ENCODE measurements at places on chromosomes 5 and 9.

GRCh38 chr5:39544941-39545340, 120.2 kb upstream of the DAB2 start:
- no peak overlapping the region for H3K4me3 ChIP-seq
- H3K27me3 ChIP-seq = no peaks in the 10 kb centered on the region
- DNase-seq = no peak
- H3K4me1 ChIP-seq = no peaks in the 10 kb centered on the region

GRCh38 chr5:56123531-56124243, 109.4 kb downstream of the ANKRD55 start:
- H3K36me3 ChIP-seq = peaks cover 4% of the 10 kb centered on the region
- H3K27me3 ChIP-seq = peaks cover 2% of the 10 kb centered on the region
- peak; percentile 28 for DNase-seq
- no peak overlapping the region for H3K27ac ChIP-seq
- H3K4me1 ChIP-seq = peaks cover 4% of the 10 kb centered on the region
- H3K4me3 ChIP-seq = no peak overlapping the region

DNA sequence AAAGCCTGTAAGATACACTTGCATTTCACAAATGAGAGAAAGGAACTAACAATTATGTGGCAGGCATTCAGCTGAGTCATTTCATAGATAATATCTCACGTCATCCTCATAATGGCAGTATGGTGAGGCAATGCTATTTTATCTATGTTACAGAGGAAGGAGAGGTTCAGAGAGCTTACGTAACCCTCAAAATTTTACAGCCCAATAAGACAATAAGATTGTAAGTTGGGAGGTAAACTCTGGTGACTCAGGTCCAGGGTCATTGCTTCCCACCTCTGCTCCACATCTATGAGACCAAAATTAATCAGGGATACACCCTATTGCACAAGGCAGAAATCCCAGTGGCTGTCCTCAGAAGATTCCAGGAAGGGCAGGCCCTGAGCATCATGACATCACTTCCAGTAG, 309.7 kb downstream of the NSG2 start:
- no peaks in the 10 kb centered on the region for H3K4me1 ChIP-seq
- no peaks in the 10 kb centered on the region for H3K36me3 ChIP-seq
- no peak overlapping the region for H3K27ac ChIP-seq
- peaks cover 2% of the 10 kb centered on the region for H3K27me3 ChIP-seq
- no peak overlapping the region for H3K4me3 ChIP-seq
- DNase-seq = no peak

GRCh38 chr5:80070338-80071056, 35.3 kb downstream of the THBS4 start:
- no peak overlapping the region for H3K27ac ChIP-seq
- DNase-seq = no peak
- H3K36me3 ChIP-seq = peaks cover 4% of the 10 kb centered on the region
- peaks cover 14% of the 10 kb centered on the region for H3K4me1 ChIP-seq
- H3K27me3 ChIP-seq = no peaks in the 10 kb centered on the region
- H3K4me3 ChIP-seq = no peak overlapping the region

GRCh38 chr5:83265318-83265717, 188.0 kb downstream of the XRCC4 start:
- DNase-seq = no peak
- no peak overlapping the region for H3K4me3 ChIP-seq
- H3K27ac ChIP-seq = no peak overlapping the region
- no peaks in the 10 kb centered on the region for H3K36me3 ChIP-seq

GRCh38 chr9:121557581-121558447, 58.2 kb upstream of the GGTA1 start:
- H3K4me3 ChIP-seq = no peak overlapping the region
- H3K27ac ChIP-seq = no peak overlapping the region
- H3K27me3 ChIP-seq = peaks cover 5% of the 10 kb centered on the region
- no peak for DNase-seq
- no peaks in the 10 kb centered on the region for H3K36me3 ChIP-seq

DNA sequence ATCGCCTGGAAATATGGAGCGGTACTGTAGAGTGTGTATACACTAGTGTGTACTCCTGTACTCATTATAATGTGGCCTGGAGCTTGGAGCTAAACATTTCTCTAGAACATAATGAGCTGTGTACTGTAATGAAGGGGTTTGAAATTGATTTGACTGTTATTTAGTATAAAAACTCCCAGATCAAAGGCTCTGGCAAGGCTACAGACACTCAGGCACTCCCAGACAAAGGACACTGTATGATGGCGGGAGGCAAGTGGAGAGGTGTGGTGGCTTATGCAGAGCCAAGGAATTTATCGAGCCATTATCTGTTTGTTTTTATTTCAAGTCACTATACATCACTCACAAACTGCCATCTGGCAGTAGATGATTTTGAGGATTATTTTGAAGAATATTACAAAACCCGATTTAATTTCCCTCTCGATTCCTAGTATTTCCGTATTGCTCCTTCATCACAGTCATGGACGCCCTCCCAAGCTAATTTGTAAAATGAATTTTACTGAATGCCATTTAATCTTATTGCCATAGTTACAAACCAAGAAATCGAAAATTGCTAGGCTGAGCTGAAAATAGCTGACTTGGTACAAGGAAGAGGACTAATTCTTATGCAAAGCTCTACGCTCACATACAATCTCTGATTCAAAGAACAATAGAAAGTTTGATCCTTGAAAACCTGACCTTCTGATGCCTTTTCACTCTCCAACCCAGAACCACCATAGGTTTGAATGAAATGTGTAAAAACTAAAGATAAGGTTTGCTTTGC, 240.2 kb upstream of the SEMA6A start:
- H3K36me3 ChIP-seq = no peaks in the 10 kb centered on the region
- H3K27me3 ChIP-seq = no peaks in the 10 kb centered on the region
- H3K27ac ChIP-seq = peak overlapping the region; percentile 83
- DNase-seq = no peak
- peaks cover 19% of the 10 kb centered on the region for H3K4me1 ChIP-seq

GRCh38 chr5:100576217-100576751, 41.1 kb downstream of the FAM174A start:
- peaks cover 7% of the 10 kb centered on the region for H3K36me3 ChIP-seq
- no peak for DNase-seq
- H3K27ac ChIP-seq = no peak overlapping the region
- H3K4me3 ChIP-seq = no peak overlapping the region

GRCh38 chr9:112054916-112055315, 120.2 kb downstream of the SUSD1 start:
- no peak overlapping the region for H3K4me3 ChIP-seq
- no peak for DNase-seq
- H3K36me3 ChIP-seq = peaks cover 16% of the 10 kb centered on the region
- H3K27me3 ChIP-seq = peaks cover 4% of the 10 kb centered on the region

DNA sequence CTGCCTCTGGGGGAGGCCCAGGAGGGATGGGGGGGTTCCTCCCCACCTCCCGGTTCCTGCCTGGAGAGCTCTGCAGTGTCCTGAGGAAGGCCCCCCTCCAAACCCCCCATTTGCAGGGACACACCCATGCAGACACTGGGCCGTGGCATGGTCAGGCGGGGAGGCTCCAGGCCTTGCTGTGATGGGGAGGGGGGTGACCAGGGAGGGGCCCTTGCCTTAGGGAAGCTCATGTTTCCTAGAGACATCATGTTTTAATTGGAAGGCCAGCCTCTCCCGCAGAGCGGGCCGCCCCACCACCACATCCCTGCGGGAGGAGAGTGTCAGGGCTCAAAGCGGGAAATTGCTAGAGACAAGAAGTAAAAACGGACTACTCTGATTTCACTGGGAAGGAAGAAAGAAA, 12.0 kb downstream of the PRRX2 start:
- DNase-seq = peak; percentile 70
- peaks cover 7% of the 10 kb centered on the region for H3K27me3 ChIP-seq
- H3K4me3 ChIP-seq = peak overlapping the region; percentile 79
- H3K36me3 ChIP-seq = no peaks in the 10 kb centered on the region
- H3K27ac ChIP-seq = peak overlapping the region; percentile 94

DNA sequence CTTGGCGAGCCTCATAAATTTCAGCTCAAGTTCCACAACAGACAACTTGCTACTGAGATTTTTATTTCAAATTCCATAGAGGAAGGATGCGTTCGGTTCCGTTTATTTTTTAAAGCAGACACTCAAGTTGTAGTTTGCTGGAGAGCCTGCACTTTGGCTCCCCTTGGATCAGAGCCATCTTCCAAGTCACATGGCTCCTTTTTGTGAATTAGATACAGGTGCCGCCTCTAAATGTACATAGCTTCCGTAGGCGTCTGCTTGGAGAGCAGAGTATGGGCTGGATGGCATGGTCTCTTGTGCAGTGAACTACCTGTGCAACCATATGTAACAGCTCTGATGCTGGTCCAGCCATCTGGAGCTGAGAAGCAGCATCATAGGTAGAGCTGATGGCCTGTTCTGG, 73.9 kb upstream of the WWC1 start:
- peaks cover 13% of the 10 kb centered on the region for H3K4me1 ChIP-seq
- DNase-seq = no peak

GRCh38 chr9:116298878-116299391, 145.3 kb downstream of the PAPPA start:
- DNase-seq = no peak
- no peaks in the 10 kb centered on the region for H3K27me3 ChIP-seq
- H3K4me3 ChIP-seq = peak overlapping the region; percentile 80
- no peaks in the 10 kb centered on the region for H3K36me3 ChIP-seq

GRCh38 chr9:136481558-136481957, 1.3 kb downstream of the SEC16A start:
- peak overlapping the region; percentile 81 for H3K27ac ChIP-seq
- DNase-seq = no peak
- H3K27me3 ChIP-seq = peaks cover 2% of the 10 kb centered on the region

GRCh38 chr5:41863871-41864486, 6.2 kb downstream of the OXCT1 start:
- peaks cover 2% of the 10 kb centered on the region for H3K4me1 ChIP-seq
- H3K27me3 ChIP-seq = no peaks in the 10 kb centered on the region
- no peaks in the 10 kb centered on the region for H3K36me3 ChIP-seq
- H3K27ac ChIP-seq = no peak overlapping the region
- no peak for DNase-seq

DNA sequence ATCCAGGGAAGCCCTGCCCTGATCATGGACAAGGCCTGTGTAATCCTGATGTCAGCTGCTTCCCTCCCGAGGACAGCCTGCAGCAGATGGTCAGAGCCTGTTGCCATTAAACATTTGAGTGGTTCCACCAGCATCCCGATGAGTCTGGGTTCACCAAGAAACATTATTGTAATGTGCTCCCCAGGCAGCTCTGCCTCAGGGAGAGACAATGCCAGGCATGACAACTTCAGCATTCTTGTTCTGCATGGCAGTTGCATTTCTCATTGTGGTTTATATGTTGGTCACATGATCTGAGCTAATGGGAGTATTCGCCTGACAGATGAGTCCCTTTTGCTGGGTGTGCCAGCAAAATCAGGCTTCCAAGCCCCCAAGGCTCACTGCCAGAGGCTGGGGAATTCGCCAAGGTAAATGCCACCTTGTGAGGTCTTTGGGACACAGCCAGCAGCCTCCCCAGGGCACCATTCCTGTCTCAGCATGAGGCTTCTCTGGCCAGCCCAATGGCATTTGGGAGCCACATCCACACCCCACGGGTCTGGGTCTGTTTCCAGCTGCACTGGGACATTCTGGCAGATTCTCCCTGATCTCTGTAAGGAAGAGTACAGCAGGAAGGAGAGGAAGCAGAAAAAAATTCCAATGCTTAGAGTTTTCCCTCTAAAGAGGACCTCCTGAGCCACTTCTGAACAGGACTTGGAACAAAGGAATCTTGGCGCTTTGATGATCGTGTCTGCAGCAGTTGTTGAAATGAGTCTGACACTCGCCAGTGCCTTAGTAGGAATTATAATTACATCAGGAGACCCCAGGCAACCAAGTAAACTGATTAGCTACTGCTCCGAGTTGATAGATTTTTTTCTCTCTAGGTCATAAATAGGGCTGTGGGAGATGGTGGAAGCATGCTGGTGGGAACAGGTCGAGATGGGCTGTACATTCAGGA, 18.7 kb downstream of the KCNIP1 start:
- peak overlapping the region; percentile 15 for H3K4me3 ChIP-seq
- H3K36me3 ChIP-seq = no peaks in the 10 kb centered on the region
- peak overlapping the region; percentile 46 for H3K27ac ChIP-seq
- H3K27me3 ChIP-seq = peaks cover 14% of the 10 kb centered on the region
- H3K4me1 ChIP-seq = peaks cover 24% of the 10 kb centered on the region
- peak; percentile 55 for DNase-seq

DNA sequence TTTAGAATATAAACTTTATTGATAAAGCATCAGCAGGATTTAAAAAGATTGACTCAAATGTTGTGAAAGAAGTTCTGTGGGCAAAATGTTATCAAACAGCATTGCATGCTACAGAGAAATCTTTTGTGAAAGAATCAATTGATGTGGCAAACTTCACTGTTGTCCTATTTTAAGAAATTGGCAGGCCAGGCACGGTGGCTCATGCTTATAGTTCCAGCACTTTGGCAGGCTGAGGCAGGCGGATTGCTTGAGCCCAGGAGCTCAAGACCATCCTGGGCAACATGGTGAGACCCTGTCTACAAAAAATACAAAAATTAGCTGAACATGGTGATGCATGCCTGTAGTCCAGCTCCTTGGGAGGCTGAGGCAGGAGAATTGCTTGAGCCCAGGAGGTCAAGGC, 17.4 kb downstream of the ZBTB43 start:
- DNase-seq = no peak
- H3K36me3 ChIP-seq = peaks cover 15% of the 10 kb centered on the region
- no peak overlapping the region for H3K4me3 ChIP-seq

GRCh38 chr9:68575817-68576216, 35.1 kb upstream of the TMEM252 start:
- H3K27me3 ChIP-seq = no peaks in the 10 kb centered on the region
- H3K36me3 ChIP-seq = no peaks in the 10 kb centered on the region
- no peak for DNase-seq
- H3K4me1 ChIP-seq = no peaks in the 10 kb centered on the region
- H3K4me3 ChIP-seq = no peak overlapping the region

- peak overlapping the region; percentile 91 for H3K4me3 ChIP-seq
- H3K36me3 ChIP-seq = no peaks in the 10 kb centered on the region
- DNase-seq = peak; percentile 52
- peaks cover 15% of the 10 kb centered on the region for H3K4me1 ChIP-seq
- peaks cover 8% of the 10 kb centered on the region for H3K27me3 ChIP-seq
- peak overlapping the region; percentile 92 for H3K27ac ChIP-seq
These were observed 732 bp downstream of the PBX3 start for GRCh38 chr9:125747765-125748445.

GRCh38 chr5:159515197-159515596, 184.9 kb upstream of the IL12B start:
- no peak overlapping the region for H3K4me3 ChIP-seq
- no peak for DNase-seq
- peaks cover 11% of the 10 kb centered on the region for H3K4me1 ChIP-seq
- no peaks in the 10 kb centered on the region for H3K36me3 ChIP-seq

GRCh38 chr9:17888066-17888465, 309.2 kb downstream of the SH3GL2 start:
- H3K36me3 ChIP-seq = no peaks in the 10 kb centered on the region
- H3K27me3 ChIP-seq = peaks cover 2% of the 10 kb centered on the region
- H3K4me3 ChIP-seq = no peak overlapping the region
- H3K4me1 ChIP-seq = peaks cover 19% of the 10 kb centered on the region
- no peak overlapping the region for H3K27ac ChIP-seq
- DNase-seq = no peak

- H3K4me1 ChIP-seq = no peaks in the 10 kb centered on the region
- no peak overlapping the region for H3K4me3 ChIP-seq
- no peak overlapping the region for H3K27ac ChIP-seq
- H3K36me3 ChIP-seq = no peaks in the 10 kb centered on the region
- H3K27me3 ChIP-seq = no peaks in the 10 kb centered on the region
These were observed 165.7 kb downstream of the NPR3 start for GRCh38 chr5:32876791-32877190.
